ENCODE measurements at places on chromosomes 7 and 10.

DNA sequence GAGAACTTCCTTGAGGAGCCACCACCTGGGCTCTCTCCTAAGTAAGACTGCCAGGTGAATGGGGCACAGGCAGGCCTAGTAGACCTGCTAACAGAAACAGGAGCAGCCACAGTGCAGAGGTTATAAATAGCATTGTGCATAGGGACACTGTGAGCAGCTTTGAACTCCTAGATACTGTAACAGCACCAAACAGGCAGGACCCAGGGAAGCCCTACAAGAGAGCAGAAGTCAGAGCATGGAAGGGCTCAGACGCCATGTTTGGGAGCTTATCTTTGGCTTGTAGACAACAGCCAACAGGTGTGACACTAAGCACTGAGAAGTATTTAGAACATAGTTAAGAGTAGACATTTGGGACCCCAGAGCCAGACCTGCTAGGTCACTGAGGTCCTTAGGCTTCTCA, 14.5 kb downstream of the XRCC2 start:
- no peak for DNase-seq

DNA sequence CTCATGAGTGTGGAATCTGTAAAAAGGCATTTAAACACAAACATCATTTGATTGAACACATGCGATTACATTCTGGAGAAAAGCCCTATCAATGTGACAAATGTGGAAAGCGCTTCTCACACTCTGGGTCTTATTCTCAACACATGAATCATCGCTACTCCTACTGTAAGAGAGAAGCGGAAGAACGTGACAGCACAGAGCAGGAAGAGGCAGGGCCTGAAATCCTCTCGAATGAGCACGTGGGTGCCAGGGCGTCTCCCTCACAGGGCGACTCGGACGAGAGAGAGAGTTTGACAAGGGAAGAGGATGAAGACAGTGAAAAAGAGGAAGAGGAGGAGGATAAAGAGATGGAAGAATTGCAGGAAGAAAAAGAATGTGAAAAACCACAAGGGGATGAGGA, 207.7 kb downstream of the ZEB1 start:
- no peak for DNase-seq

DNA sequence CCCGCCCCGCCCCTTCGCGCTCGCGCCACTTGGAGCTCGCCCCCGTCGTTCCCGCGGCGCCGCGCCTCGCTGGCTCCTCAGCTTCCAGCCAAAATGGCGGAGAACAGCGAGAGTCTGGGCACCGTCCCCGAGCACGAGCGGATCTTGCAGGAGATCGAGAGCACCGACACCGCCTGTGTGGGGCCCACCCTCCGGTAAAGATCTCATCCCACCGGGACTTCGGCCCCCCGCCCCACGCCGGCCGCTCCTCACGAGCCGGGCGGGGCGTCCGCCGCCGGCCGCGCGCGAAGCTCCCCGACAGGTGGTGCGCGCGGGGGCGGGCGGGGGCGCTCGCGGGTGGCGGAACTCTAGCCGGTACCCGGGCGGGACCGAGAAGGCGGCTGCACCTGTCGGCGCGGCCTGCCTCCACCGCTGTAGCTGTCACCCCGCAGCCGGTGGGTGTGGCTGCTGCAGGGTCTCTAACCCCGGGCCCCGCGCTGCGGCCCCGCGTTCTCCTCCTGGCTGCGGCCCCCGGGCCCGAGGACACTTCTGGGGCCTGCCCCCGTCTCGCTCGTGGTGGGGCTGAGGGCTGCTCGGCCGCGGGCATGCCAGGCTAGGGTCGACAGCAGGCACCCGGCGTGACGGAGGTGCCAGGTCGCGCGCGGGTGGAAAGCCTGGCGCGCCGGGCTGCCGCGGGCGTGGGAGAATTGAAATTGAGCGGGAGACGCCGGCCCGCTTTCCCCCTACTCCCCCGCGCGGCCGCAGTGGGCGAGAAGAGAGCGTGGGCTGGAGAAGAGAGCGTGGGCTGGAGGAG, at the start of gene EXOC6:
TSS of gene EXOC6 (plus strand) at position 80 of the 793 bp plus-strand sequence. CDS start at position 94, 14 bp downstream.
- DNase-seq, result peak; percentile 79

- no peak for DNase-seq
Measured at GRCh38 chr7:73973091-73973490, 54.9 kb upstream of the ELN start.

DNA sequence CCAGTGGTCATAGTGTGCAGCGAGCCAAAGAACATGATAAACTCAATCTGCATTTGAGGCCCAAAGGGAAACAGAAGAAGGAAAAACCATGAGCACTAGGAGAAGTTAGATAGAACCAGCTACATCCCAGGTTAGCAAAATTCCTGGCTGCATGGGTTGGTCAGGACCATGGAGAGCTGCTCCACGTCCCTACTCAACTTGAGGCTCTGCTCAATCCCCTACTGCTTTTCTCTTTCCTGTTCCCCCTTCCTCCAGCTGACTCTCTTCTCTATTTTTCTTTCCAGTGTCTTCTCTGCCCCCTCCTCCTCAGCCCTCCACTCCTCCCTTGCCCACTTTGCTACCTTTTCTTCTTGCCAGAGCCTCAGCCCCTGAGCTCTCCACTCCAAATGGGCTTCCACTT, 21.9 kb upstream of the VSIR start:
- no peak for DNase-seq

DNA sequence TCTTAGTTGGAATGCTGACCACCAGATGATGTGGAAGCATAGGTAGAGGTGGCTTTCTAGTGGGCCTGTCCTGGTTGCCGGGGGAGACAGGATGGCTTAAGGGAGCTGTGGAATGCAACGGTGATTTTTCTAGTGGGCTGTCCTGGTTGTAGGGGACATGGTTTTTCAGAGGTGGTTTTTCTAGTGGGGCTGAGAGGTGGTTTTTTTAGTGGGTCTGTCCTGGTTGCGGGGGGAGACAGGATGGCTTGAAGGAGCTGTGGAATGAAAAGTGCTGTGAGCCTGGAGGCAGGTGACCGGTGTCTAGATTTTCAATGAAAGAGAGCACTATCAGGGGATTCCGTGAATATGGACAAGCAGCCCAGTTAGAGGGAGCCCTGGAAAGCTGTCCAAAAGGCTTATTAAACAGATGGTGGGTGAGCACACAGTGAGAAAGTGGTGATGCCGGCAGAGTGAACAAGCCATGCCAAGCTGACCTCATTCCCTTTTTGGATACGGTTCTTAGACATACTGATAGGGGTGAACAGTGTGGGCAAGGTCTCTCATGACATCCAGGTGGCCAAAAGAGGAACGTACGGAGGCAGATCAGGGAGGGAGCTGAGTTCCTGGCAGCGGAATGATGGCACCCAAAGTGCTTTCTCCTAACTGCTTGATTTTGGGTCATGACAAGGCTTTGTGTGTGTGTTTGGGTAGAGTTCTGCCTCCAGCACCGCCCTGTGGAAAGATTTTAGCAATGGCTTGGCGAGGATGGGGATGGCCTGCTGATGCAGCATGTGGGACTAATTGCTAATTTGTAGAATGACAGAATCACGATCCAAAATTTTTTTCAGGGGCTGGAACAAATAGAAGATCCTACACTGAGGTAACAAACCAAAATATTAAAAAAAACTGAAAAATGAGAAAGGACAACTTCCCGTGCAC, 126.6 kb downstream of the TMEM178B start:
- no peak for DNase-seq

DNA sequence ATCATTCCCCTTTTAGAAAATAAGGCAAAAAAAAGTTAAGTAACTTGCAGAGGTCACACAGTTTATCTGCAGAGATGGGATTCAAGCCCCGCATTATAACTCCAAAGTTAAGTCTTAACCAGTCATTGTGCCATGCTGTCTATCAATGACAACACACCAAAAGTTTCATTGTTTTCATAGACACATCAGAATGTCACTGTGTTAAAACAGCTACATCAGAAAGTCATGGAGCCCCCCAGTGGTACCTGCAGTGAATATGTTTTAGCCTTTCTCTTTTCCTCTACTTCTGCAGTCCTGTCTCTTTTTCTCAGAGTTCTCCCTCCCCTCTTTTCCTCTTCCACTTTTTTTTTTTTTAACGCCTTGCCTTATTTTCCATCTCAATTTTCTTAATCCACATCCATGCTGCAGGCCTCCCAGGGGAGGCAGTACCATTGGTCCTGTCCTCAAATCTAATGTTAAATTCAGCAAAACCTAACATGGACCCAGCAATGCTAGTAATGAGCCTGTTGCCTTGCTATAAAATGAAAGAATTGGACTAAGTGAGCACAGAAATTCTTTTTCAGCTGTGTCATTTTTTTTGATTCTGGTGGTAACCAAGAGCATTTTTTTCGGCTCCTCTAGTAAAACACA, 3.8 kb upstream of the NRCAM start:
- DNase-seq, result peak; percentile 51

DNA sequence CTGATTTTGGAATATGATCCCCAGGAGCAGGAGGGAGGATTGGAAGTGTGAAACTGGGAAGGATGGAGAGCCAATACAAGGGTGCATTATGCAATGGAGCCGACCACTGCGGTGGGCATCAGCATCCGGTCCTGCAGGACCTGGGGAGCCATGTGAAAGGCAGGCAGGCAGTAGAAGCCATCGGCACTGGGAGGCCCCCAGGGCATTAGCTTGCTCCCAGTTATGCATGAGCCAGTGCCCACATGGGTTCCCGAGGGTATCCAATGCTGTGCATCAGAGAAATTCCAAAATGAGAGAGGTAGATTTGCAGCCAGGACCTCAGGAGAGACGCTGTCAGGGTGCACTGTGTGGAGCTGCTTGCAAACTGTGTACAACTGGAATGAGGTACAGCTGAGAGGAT, 8.7 kb upstream of the KCP start:
- DNase-seq, result no peak
